Thyroid gland (tissue), 4 donors: ENCODE measurements at places on chromosomes 3 and 15. TPM values are rescaled to one million over a fixed set of nuclear protein-coding genes. Genes with fewer than 3 reads are reported as not detected.
A peak's percentile ranks its signal among the peaks of the same experiment; 100 is the strongest.

- DNase-seq, result no peak
- H3K27ac ChIP-seq, result no peak overlapping the region
- H3K4me3 ChIP-seq, result no peak overlapping the region
- H3K36me3 ChIP-seq, result no peaks in the 10 kb centered on the region
Measured at GRCh38 chr3:114721864-114722263, 425.2 kb downstream of the ZBTB20 start.

- DNase-seq, result no peak
- H3K27ac ChIP-seq, result no peak overlapping the region
- H3K27me3 ChIP-seq, result no peaks in the 10 kb centered on the region
- H3K36me3 ChIP-seq, result no peaks in the 10 kb centered on the region
Measured at GRCh38 chr3:116929505-116930222, 220.1 kb downstream of the TUSC7 start.

DNA sequence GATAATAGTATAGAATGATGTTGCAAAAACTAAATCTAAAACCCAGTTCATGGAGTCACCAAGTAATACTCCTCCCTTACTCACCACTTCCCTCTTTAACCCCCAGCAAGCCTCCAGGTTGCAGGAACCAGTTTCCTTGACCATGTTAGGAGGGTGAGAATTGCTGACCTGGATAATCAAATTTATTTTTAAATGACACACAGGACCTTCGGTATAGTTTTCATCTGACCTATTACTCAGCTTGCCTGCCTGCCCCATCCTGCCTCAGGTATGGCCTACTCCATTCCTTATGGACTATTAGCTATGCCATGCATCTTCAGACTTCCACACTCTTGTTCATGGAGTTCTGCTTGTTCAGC is 883 bp downstream of the RTP4 start:
- DNase-seq, result no peak
- no peak overlapping the region for H3K4me3 ChIP-seq
- peaks cover 14% of the 10 kb centered on the region for H3K4me1 ChIP-seq
- H3K27ac ChIP-seq, result peak overlapping the region; percentile 86

- H3K4me3 ChIP-seq, result no peak overlapping the region
- no peaks in the 10 kb centered on the region for H3K36me3 ChIP-seq
- no peaks in the 10 kb centered on the region for H3K4me1 ChIP-seq
- DNase-seq, result peak; percentile 1
- no peak overlapping the region for H3K27ac ChIP-seq
Measured at GRCh38 chr3:117439812-117440211, 730.2 kb downstream of the TUSC7 start.

DNA sequence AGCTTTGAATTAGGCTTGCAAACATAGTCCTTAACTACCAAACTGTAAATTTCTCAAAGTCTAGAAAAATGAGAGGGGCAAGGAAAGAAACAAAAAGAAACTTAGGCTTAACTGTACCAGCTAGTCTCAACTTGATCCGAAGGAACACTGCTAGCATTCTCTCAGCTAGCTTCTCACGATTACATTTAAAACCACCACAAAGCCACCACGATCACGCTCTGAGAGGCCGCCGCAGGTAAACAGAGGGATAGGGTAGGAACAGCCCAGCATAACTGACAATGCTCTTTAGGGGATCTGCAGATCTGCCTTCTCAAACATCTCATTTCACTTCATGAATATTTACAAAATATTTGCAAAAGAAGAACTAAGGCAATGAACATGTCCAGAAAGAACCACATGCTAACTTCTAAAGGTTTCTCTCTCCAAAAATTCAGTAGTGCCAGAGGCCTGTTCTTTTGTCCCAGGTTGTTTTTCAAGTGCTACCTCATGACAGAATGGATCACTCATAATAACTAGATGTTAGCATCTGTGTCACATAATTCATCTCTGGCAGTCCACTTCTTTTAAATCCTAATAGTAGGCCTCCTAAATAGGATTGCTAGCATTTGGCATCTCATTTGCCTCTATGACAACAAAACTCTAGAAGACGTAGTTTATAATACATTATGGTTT is 18.9 kb downstream of the VGLL4 start:
- no peak for DNase-seq
- no peak overlapping the region for H3K4me3 ChIP-seq
- no peaks in the 10 kb centered on the region for H3K27me3 ChIP-seq
- H3K4me1 ChIP-seq, result peaks cover 16% of the 10 kb centered on the region
- peak overlapping the region; percentile 7 for H3K27ac ChIP-seq

GRCh38 chr3:126274735-126275619 is 82.2 kb downstream of the KLF15 start:
- no peak overlapping the region for H3K4me3 ChIP-seq
- H3K27me3 ChIP-seq, result no peaks in the 10 kb centered on the region
- no peaks in the 10 kb centered on the region for H3K36me3 ChIP-seq
- DNase-seq, result no peak
- no peak overlapping the region for H3K27ac ChIP-seq

GRCh38 chr15:58487724-58488120 is 55.9 kb downstream of the LIPC start:
- H3K27me3 ChIP-seq, result no peaks in the 10 kb centered on the region
- no peak overlapping the region for H3K27ac ChIP-seq
- no peak overlapping the region for H3K4me3 ChIP-seq
- H3K36me3 ChIP-seq, result no peaks in the 10 kb centered on the region
- peaks cover 26% of the 10 kb centered on the region for H3K4me1 ChIP-seq

DNA sequence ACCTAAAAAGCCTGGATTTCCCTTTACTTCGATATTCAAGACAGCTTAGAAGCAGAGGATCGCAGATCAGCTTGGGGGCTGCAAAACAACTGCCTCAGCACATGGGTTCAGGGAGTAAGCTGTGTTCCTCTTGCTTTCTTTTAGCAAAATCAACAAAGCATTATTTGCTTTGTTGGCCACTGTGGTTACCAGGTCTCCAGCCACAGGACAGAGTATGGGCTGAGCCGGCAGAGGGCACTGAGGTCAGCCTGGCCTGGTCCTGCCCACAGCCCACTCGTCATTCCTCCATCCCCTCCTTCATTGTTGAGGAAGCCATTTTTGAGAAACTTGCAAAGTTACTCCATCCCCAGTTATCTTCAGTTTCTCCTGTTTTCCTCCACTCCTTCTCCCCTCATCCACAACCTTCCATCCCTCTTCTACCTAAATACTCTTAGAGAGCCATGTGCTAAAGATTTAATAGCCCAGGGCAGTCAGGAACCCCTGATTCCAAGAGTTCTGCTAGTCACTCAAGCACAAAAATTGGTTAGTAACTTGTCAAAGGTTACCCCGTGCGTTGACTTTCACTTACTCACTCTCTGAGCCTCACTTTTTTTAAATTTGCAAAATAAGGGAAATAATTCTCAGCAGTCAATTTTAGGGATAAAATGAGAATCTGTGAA is 60.0 kb upstream of the HES1 start:
- no peaks in the 10 kb centered on the region for H3K27me3 ChIP-seq
- H3K4me3 ChIP-seq, result no peak overlapping the region
- no peaks in the 10 kb centered on the region for H3K36me3 ChIP-seq
- H3K27ac ChIP-seq, result no peak overlapping the region
- no peak for DNase-seq

- no peaks in the 10 kb centered on the region for H3K27me3 ChIP-seq
- no peak for DNase-seq
- peaks cover 5% of the 10 kb centered on the region for H3K4me1 ChIP-seq
- H3K4me3 ChIP-seq, result no peak overlapping the region
- no peaks in the 10 kb centered on the region for H3K36me3 ChIP-seq
Measured at GRCh38 chr3:57778494-57778893, 22.4 kb downstream of the SLMAP start.

GRCh38 chr15:48242015-48242414 is 35.9 kb downstream of the SLC12A1 start:
- H3K27ac ChIP-seq, result no peak overlapping the region
- no peaks in the 10 kb centered on the region for H3K36me3 ChIP-seq
- no peaks in the 10 kb centered on the region for H3K27me3 ChIP-seq
- no peak overlapping the region for H3K4me3 ChIP-seq
- peaks cover 4% of the 10 kb centered on the region for H3K4me1 ChIP-seq

DNA sequence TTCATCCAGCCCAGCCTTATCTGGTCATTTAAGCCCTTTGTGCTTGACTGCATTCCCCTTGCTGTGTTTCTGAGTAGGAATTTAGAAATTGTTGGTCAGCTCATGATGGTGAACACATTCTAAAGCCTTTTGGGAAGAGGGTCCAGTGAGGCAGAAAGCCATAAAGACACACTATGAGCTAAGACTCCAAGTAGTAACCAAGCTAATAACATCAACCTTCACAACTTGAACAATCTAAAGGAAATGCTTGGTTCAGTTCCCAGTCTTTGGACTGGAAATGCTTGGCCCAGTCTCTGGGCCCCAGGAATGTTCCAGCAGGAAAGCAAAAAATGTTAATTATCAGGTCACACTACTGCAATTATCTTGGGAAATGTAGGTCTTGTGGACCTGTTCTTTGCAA is 7.7 kb downstream of the PLSCR1 start:
- no peaks in the 10 kb centered on the region for H3K36me3 ChIP-seq
- no peak overlapping the region for H3K4me3 ChIP-seq
- no peak overlapping the region for H3K27ac ChIP-seq
- peaks cover 22% of the 10 kb centered on the region for H3K4me1 ChIP-seq
- no peaks in the 10 kb centered on the region for H3K27me3 ChIP-seq

DNA sequence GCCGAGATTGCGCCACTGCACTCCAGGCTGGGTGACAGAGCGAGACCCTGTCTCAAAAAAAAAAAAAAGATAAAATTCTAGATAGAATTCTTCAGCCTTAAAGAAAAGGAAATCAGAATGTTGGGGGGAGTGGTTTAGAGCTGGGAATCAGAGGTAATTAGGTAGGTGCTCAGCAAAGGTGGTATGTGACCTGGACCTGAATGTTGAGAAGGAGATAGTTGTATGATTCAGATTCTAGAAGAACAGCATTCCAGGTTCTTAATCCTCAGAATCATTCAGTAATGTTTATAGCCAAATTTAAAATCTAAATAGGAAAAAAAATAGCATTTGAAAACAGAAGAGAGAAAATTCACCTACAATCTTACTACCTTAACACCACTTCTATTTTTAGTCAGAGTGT is 71.3 kb upstream of the UBE2E1 start:
- peaks cover 16% of the 10 kb centered on the region for H3K4me1 ChIP-seq
- H3K36me3 ChIP-seq, result no peaks in the 10 kb centered on the region
- H3K27me3 ChIP-seq, result no peaks in the 10 kb centered on the region
- H3K27ac ChIP-seq, result no peak overlapping the region
- H3K4me3 ChIP-seq, result no peak overlapping the region

DNA sequence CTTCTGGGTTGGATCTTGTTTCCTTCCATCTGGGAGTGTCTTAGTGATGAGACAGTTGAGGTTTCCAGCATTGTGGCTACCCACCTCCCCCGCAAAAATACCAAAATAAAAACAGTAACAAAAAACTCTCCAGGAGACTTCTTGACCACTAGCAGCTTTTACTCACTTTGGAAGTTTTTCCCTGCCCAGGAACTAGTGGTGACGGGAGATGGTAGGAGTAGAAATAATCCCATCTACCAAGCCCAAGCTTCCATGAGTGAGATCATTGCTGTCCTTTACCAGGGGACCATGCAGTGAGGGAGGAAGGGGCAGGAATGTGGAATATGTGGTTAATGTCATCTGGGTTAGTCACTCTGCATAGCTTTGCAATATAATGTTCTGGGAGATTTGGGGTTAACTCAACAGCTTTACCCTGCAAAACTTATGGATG is 187.7 kb downstream of the ITPR1 start:
- H3K27me3 ChIP-seq, result no peaks in the 10 kb centered on the region
- H3K4me1 ChIP-seq, result no peaks in the 10 kb centered on the region
- H3K4me3 ChIP-seq, result no peak overlapping the region
- no peak overlapping the region for H3K27ac ChIP-seq
- H3K36me3 ChIP-seq, result peaks cover 45% of the 10 kb centered on the region
- no peak for DNase-seq

GRCh38 chr15:92288755-92289154 is 104.9 kb upstream of the ST8SIA2 start:
- H3K4me3 ChIP-seq, result no peak overlapping the region
- H3K27me3 ChIP-seq, result no peaks in the 10 kb centered on the region
- H3K27ac ChIP-seq, result no peak overlapping the region
- H3K4me1 ChIP-seq, result no peaks in the 10 kb centered on the region
- DNase-seq, result no peak

DNA sequence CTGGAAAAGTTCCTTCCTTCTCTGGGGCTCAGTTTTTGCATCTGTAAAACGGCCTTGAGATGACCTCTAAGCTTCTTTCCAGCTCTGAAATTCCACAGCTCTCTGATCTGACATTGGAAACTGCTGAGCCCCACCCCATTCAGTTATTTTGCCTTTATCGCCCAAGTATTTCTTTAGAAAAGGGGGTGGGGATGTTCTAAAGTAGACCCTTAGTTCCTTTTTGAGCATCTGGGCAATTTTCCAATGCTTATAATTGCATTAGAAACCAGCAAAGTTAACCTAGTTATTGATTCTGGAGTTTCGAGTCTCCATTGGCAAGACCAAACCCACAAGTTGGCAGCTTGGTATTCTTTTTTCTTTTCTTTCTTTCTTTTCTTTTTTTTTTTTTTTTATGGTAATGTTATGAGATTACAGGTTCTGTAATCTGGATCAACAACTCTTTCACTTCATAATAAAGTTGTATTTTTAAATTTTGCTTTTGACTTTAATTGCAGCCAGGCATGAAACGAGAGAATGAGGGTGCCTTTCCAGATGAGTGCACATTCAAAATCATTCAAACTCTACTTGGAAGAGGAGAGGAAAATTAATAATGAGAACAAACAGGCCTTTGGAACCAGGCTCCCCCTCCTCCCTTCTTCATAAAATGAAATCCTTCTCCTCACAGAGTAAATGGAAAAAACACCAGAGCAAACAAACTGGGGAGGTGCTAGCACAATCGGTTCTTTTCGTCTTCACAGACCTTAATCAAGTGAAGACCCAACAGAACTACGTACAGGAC is 76.8 kb upstream of the LRIG1 start:
- H3K27me3 ChIP-seq, result no peaks in the 10 kb centered on the region
- peak overlapping the region; percentile 2 for H3K27ac ChIP-seq
- peak; percentile 33 for DNase-seq
- H3K4me3 ChIP-seq, result no peak overlapping the region
- H3K36me3 ChIP-seq, result no peaks in the 10 kb centered on the region
- peaks cover 14% of the 10 kb centered on the region for H3K4me1 ChIP-seq

GRCh38 chr3:149663966-149664365 is 6.1 kb upstream of the WWTR1 start:
- DNase-seq, result no peak
- H3K4me1 ChIP-seq, result peaks cover 1% of the 10 kb centered on the region
- no peak overlapping the region for H3K4me3 ChIP-seq
- no peak overlapping the region for H3K27ac ChIP-seq
- H3K36me3 ChIP-seq, result no peaks in the 10 kb centered on the region
- H3K27me3 ChIP-seq, result no peaks in the 10 kb centered on the region

GRCh38 chr3:48402281-48402732 is 27.6 kb downstream of the PLXNB1 start:
- peak overlapping the region; percentile 89 for H3K27ac ChIP-seq
- no peak overlapping the region for H3K4me3 ChIP-seq
- peaks cover 7% of the 10 kb centered on the region for H3K36me3 ChIP-seq
- H3K4me1 ChIP-seq, result peaks cover 6% of the 10 kb centered on the region

DNA sequence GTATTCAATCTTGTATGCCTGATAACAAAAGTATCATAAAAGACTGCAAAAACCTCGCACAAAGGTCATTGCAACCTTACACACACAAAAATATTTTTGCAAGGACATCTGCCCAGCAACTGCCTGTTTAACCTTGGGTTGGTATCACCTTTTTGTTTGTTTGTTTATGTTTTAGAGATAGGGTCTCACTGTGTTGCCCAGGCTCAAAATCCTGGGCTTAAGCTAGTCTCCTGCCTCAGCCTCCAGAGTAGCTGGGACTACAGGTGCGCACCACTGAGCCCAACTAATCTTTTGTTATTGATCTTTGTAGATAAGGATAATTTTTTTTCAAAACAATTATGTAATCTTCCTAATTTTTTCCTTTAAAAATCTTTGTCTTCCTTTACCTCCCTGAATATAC is 54.2 kb downstream of the SPTSSB start:
- no peak overlapping the region for H3K4me3 ChIP-seq
- H3K27me3 ChIP-seq, result no peaks in the 10 kb centered on the region
- H3K27ac ChIP-seq, result no peak overlapping the region
- H3K4me1 ChIP-seq, result no peaks in the 10 kb centered on the region
- no peaks in the 10 kb centered on the region for H3K36me3 ChIP-seq
- DNase-seq, result no peak

UNC13C gene
- 7.5 TPM for total RNA-seq

POLQ gene
- total RNA-seq, result 0.40 TPM
